ENCODE measurements at places on chromosomes 3 and 15. TPM values are rescaled to one million over a fixed set of nuclear protein-coding genes. Genes with fewer than 3 reads are reported as not detected.

CCDC80 gene
- 13.5 TPM for total RNA-seq

PSMD6 gene
- 161 TPM for total RNA-seq

LSMEM2 gene
- 0.41 TPM for total RNA-seq

CISH gene
- total RNA-seq = 50.5 TPM

TMCO5A gene
- total RNA-seq = not detected

PRSS50 gene
- total RNA-seq = not detected

EPB42 gene
- not detected for total RNA-seq

CNTN3 gene
- not detected for total RNA-seq

GATM gene
- 92.1 TPM for total RNA-seq

SLC22A13 gene
- total RNA-seq = 0.58 TPM

RASGRF1 gene
- total RNA-seq = not detected

CHAC1 gene
- total RNA-seq = 320 TPM

KLF15 gene
- 118 TPM for total RNA-seq

PLA1A gene
- total RNA-seq = 9.6 TPM

PLCL2 gene
- 23.9 TPM for total RNA-seq

FETUB gene
- not detected for total RNA-seq

ROPN1 gene
- total RNA-seq = not detected

CPNE4 gene
- total RNA-seq = not detected

EPHA3 gene
- total RNA-seq = 0.62 TPM

RYR3 gene
- total RNA-seq = 11.8 TPM

GCHFR gene
- total RNA-seq = 12.5 TPM

ROBO1 gene
- total RNA-seq = 4.2 TPM

GLDN gene
- 0.49 TPM for total RNA-seq

PTH1R gene
- 2.3 TPM for total RNA-seq

KNG1 gene
- 1.2 TPM for total RNA-seq

UNC13C gene
- 4.2 TPM for total RNA-seq

MKRN2OS gene
- total RNA-seq = 0.95 TPM

DUOXA1 gene
- total RNA-seq = not detected

PTPRG gene
- 21.1 TPM for total RNA-seq

IL17RB gene
- total RNA-seq = 1.4 TPM

CEP70 gene
- 10.1 TPM for total RNA-seq

ACP3 gene
- total RNA-seq = 0.22 TPM
